ENCODE measurements at places on chromosomes 2 and 18. TPM values are rescaled to one million over a fixed set of nuclear protein-coding genes. Genes with fewer than 3 reads are reported as not detected.

DNA sequence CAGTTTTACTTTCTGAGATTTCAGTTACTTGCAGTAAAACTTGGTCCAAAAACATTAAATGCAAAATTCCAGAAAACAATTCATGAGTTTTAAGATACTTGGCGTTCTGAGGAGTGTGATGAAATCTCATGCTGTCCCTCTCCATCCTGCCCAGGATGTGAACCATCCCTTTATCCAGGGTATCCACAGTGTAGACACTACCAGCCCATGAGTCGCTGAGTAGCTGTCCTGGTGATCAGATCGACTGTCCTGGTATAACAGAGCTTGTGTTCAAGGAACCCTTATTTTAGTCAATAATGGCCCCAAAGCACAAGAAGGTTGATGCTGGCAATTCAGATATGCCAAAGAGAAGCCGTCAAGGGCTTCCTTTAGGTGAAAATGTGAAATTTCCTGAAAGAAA lies 3.2 kb downstream of the SP100 start:
- DNase-seq: no peak

DNA sequence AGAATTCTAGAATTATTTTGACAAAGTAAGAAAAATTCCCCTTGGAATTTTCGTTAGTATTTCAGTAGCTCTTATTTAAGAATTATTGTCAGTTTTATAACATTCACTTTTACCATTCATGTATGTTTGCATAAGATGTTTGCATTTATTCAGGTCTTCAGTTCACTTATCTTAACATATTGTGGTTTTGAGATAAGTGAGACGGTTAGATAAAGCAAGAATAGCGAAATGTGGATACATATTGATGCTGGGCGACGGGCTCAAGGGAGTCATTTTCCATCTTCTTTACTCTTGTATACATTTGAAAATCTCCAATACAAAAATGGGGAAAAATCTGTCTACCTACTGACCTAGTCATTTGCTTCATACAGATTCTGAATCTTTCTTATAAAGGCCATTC lies 156.7 kb upstream of the HDAC4 start:
- no peak for DNase-seq

- DNase-seq: no peak
These were observed 1793.4 kb downstream of the SUCLG1 start for GRCh38 chr2:82665691-82666090.

DNA sequence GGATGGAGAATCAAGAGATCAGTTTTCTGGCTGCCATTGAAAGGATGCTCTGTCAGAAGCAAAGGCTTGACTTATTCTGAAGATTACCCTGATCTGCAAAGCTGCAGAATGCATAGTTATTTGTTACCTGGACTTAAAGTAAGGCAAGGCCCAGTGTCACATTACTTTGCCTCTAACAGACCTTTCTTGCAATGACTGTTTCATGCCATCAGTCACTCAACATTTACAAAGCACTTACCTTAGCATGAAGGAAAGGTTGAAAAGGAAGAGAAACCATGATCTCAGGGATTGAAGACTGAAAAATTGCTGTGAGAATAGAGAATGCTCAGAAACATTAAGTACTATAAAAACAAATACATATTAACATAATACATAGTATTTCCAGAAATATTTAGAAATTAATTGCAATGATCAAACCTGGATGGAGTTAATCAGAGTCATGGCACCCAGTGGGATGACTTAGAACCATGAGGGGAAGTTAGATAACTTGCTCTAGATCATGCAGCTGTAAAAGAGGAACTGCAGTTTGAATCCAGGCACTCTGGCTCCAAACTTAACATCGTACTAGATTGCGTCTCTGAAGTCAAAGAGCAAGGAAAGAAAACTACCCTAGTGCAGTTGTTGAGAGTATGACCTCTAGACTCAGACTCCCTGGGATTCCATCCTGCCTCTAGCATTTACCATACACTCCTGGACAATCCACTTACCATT lies 26.5 kb upstream of the FAM117B start:
- DNase-seq: no peak

DNA sequence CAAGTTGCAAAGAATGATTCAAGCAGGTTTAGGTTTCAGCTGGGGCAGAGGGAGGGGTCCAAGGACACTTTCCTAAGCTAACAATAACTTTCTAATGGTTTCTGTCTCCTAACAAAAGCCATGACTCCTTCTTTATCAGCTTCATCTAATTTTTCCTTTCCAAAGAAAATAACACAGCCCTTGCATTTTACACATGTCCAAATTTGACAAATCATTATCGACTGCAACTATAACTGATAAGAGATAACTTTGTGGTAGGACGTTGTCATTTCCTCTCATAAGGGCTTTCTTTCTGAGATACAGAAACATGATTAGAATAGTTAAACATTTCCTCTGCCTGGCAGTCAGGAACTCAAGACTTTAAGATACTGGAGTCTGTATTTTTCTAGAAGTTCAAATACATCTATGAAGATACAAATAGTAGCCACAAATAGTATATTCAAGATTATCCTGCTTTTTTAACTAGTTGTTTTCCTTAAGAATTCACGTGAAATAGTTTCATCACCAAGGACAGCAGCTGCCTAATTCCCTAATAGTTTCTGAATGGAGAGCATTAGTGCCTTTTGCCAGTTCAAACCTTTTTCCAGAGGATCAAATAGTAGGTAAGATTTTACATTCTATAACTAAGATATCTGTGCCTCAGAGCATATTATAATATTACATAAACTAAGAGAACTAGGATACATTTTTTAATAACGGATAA lies 263.2 kb downstream of the EXOC6B start:
- DNase-seq: no peak

DNA sequence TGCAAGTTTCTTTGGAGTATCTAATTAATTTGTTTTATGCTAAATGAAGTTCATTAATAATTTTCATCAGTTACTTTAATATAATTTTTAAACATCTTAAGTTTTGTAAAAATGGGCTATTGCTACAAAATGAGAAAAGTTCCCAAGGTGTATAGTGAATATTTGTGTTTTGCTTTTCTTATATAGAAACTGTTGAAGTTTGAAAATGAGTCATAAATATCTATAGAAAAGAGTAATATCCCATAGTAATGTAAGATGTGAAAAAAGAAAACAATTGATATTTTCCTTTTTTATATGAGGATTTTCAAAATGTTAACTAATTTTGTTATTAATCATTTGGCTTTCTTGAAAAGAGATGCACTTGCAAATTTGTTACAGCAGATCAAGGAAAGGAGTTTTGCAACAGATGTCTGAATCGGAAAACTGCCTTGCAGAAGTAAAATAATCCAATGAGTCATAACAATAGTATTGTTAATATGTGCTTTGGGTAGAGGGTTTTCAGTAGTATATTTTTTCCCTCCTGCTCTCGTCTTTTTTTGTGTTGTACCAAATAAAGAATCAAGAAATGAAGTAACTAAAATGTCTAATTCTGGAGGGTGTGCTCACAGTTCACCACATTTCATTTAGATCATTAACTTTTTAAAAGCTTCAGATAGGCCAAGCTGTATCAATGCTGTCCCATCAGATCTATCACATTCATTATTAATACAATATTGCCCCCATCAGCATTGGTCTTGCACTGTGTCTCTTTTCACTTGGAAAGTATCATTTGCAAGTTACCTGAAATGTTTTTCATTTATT lies 15.5 kb downstream of the DUSP19 start:
- DNase-seq: no peak

DNA sequence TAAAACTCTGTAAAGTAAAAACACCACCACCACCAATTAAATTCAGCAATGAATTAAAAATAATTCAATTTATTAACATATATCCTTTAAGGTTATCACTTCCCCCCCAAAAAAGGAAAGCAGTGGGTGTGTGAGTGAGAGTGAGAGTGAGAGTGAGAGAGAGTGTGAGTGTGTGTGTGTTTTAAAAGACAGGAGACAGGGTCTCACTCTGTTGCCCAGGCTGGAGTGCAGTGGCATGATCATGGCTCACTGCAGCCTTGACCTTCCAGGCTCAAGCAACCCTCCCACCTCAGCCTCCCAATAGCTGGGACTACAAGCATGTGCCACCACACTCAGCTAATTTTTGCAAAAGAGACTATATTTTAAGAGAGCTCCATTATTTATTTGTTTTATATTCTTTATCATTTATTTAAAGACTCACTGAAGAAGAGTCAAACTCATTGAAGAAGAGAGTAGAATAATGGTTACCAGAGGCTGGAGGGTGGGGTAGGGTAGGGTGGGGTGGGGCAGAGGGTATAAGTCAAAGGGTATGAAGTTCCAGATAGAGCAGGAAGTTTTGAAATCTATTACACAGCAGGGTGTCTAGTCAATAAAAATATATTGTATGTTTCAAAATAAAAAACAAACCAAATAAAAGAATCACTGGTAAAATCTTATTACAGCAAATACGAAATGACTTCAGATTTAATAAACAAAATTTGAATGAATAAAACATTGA lies 121.6 kb downstream of the C2orf74 start:
- no peak for DNase-seq

DNA sequence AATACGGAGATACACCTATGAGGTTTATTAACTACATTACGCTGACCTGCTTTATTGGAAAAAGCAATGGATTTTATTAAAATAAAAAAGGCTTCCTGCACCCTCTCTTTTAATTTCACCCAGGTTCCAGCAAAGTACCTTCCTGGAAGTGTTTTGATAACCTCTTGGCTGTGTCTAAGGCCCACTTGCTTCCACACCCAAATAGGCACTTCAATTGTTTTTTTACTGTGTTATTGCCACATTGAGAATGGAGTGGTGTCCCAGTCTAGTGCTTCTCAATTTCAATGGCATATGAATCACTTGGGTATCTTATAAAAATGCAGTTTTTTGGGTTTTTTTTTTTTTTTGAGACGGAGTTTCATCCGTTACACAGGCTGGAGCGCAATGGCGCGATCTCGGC lies 47.6 kb downstream of the SF3B1 start:
- no peak for DNase-seq

GRCh38 chr2:128714851-128715312 lies 396.2 kb upstream of the HS6ST1 start:
- peak; percentile 74 for DNase-seq

- no peak for DNase-seq
These were observed 383.0 kb upstream of the LRRTM1 start for GRCh38 chr2:80687524-80687923.

GRCh38 chr2:138979131-138979785 lies 199.1 kb upstream of the NXPH2 start:
- no peak for DNase-seq

Gene TUBA3D
- not detected for total RNA-seq

Gene RNF103
- total RNA-seq: 43.8 TPM

Gene CYP26B1
- total RNA-seq: 2.4 TPM

Gene CRYGC
- total RNA-seq: not detected

Gene VSNL1
- 4.6 TPM for total RNA-seq

Gene RIT2
- total RNA-seq: not detected

Measured in esophagus muscularis mucosa (tissue), 4 donors.